ENCODE measurements at places on chromosomes 2 and 18. TPM values are rescaled to one million over a fixed set of nuclear protein-coding genes. Genes with fewer than 3 reads are reported as not detected.

DNA sequence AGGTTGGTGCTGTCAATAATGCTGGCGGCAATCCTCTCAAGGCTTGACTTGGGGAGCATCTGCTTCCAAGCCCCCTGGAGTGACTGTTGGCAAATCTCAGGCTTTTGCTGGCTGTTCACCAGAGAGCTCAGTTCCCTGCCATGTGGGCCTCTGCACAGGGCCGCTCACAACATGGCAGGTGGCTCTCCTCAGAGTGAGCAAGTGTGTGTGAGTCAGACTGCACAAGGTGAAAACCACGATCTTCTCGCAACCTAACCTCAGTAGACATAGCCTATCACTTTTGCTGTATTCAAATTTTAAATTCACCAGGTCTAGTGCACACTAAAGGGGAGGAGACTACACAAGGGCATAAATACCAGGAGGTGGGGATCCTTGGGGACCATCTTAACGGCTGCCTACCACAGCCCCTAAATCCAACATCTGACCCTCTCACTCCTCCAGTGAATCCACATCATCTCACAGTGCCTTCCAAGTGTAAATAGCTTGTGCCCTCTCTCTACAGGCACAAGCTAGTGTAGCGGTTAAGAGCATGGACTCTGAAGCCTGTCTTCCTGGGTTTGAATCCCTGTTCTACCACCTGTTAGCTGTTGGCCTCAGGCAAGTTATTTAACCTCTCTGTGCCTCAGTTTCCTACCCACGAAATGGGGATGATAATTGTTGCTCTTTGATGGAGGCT is 187.7 kb upstream of the CXCR4 start:
- peak; percentile 70 for DNase-seq

GRCh38 chr18:56889621-56890020 is 238.5 kb downstream of the WDR7 start:
- DNase-seq = no peak

GRCh38 chr2:6959751-6960150 is 42.5 kb downstream of the RNF144A start:
- no peak for DNase-seq

GRCh38 chr2:70861777-70862625 is 26.4 kb upstream of the CD207 start:
- peak; percentile 69 for DNase-seq

DNA sequence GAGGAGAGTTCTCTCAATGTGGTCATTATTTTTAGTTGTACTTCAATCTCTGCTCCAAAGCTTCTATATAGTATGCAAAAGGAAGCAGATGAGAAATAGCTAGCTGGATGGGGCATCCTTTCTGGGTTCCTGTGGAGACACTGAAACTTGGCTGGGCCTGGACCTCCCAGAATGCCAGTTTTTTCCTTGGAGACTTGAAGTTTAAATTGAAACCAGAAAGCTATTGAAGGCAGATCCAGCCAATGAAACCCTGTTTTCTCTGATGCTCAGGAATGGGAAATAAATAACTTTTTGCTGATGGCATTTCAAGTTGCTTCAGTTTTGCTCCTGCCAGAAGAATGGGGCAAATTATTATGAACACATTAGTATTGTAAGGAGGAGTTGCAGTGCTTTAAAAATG is 2.9 kb downstream of the SETBP1 start:
- no peak for DNase-seq

DNA sequence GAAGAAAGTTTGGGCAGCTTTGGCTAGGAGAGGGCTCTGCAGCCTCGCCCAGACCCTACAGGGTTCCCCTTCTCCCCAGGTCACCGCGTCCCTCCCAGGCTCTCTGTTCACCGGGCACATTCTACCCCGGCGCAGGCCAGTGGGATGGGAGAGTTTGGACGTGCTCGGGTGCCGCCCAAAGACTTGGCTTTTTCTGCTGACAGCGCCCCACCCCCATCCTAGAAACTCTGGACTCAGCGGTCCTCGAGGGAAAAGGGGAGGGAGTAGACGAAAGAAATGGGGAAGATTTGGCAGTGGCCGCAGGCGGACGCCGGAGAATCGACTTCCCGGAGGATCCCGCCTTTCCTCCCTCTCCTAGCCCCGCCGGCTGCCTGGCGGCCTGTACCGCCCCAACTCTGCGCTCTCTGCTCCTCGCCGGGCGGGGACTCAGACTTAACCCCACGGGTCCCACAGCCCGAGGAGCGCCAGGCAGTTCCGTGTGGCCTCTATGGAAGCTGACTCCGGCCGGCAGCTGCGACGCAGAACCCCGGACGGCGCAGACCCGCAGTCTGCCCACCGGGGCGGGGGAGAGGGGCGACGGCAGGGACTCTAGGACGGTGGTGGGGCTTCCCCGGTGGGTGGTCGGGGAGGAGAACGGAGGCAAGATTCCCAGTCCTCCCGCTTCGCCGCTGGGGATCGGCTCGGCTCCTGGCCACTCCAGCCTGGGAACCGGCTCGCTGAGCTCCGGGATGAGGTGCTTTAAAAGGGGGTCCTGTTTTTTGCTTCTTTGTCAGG is 863 bp upstream of the SIX2 start:
- DNase-seq = no peak

- no peak for DNase-seq
Observed at GRCh38 chr18:13984080-13984479, 68.7 kb upstream of the MC2R start.

Gene CD8B
- total RNA-seq = 260 TPM

Gene DNER
- not detected for total RNA-seq

Gene FBXO41
- 45.8 TPM for total RNA-seq

Gene CAD
- total RNA-seq = 134 TPM
